NAMALWA (cell line): ENCODE measurements at places on chromosomes 6 and 20.

GRCh38 chr6:116465246-116465645 lies 4.1 kb downstream of the CALHM6 start:
- DNase-seq: peak; percentile 41

DNA sequence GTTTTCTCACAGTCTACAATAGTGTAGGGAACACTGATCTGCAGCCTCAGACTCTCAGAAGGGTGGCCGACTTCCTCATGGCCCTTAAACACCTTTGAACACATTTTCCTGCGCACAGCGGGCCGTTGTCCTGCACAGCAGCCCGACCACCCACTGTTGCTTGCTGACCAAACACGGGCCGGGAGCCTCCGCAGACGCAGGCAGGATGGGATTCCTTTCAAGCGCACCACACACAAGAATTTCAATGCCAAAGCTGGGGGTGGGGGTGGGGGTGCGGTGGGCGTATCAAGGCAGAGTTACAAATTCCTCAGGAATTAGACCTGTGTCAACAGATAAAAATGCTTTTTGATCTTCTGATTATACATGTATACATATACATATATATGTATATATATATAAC lies 74.5 kb downstream of the HUS1B start:
- DNase-seq: no peak

GRCh38 chr6:133814797-133815196 lies 74.1 kb upstream of the TCF21 start:
- no peak for DNase-seq

DNA sequence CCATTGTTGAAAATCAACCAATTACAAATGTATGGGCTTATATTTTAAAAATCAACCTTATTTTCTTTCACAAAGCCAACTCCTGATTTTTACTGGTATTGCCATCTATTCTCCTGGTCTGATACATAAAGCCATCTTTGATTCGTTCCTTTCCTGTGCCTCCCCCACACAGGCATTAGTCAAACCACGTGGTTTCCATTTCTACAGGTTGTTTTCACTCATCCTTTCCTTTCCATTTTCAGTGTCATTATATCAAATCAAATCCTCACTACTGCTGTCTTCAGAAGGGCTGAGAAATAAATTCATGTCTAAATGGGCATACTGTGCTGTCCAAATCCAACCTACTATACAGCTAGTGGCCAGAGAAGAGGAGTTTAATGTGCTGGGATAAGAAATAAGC lies 281.3 kb downstream of the FOXC1 start:
- no peak for DNase-seq

DNA sequence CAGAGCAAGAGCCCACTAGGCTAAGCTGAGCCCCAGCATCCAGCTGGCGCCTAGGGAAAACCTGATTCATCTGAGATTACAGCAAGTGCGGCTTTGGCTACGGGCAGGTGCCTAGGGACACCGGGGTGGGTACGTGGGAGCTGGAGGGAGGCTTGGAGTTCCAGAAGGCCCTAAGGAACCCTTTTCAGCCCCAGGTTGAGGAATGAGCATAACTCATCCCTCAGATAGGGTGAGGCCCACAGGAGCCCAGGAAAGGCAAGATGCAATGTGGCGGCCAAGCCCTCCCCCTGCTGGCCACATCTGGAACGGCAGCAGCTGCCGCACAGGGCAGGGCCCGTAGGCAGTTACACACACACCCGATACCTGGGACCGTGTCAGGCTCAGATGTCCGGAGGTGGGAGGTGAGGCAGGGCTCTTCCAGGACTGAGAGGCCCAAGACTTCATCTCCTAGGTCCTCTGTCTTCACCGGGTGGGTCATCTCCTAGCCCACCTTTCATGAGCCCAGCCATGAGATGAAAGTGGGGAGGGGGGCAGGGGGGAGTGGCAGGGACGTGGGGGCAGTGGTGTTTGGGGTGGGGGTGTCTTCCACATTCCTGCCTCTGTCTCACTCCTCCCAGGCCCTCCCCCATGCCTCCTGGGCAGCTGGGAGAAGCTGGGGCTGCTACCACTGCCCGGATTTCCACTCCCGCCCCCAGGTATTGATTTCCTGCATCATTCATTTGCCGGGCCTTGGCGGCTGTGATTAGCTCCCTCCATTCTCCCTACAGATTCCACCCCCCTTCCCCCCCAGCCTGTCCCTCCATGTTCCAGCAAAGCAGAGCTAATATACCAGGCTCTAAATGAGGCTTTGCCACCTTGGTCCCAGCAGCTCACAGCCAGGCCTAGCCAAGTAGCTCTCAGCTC lies 5.5 kb downstream of the MDGA1 start:
- peak; percentile 70 for DNase-seq

GRCh38 chr20:59273739-59274357 lies 26.6 kb upstream of the EDN3 start:
- no peak for DNase-seq
